Ascending aorta (tissue), 2 donors: ENCODE measurements at places on chromosomes 4 and X.

DNA sequence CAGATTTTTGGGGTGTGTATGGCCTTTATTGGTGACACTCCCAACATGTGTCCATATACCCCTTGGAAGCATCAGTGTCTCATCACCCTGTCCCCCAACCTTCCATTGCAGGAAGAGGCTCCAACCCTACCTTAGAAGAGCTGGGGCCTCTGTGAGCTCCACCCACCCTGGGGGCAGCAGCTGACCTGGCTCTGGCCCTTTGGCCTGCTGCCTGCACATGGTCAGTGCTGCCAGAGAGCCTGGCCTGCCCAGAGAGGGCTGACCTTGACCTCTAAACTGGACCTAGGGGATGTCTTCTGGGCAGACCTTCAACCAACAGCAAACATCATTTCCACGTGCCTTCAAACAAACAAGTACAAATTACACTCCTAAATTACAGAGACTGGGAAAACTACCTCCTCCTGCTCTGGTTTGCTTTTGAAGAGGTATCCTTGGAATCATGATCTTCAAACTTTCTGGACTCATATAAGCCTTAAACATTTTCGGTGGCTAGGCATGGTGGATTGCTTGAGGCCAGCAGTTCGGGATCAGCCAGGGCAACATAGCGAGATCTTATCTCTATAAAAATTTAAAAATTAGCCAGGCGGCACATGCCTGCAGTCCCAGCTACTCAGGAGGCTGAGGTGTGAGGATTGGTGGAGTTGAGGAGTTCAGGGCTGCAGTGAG is 27.3 kb upstream of the KIAA0232 start:
- DNase-seq, result no peak

DNA sequence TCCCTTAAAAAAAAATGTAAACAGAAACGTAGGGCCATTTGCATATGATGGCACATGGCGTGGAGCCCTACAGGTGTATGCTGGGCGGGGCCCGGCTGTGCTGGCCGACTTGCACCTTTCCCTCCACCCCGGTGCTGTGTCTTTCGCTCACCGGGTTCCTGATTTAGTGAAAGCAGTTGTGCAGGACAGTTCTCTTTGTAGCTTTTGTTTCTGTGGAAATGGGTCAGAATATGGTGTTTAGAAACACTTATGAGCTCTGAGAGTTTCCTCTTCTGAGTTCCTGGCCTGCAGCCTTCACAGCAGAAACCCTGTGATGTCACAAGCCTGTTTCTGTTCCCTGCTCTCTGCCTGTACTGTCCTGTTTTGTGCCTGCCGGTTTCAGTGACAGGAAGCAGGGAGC is 22.5 kb upstream of the MSANTD1 start:
- no peak for DNase-seq

GRCh38 chrX:72141372-72142004 is 9.8 kb upstream of the RTL5 start:
- DNase-seq, result no peak

GRCh38 chrX:101037231-101037630 is 14.7 kb downstream of the TRMT2B start:
- DNase-seq, result no peak

DNA sequence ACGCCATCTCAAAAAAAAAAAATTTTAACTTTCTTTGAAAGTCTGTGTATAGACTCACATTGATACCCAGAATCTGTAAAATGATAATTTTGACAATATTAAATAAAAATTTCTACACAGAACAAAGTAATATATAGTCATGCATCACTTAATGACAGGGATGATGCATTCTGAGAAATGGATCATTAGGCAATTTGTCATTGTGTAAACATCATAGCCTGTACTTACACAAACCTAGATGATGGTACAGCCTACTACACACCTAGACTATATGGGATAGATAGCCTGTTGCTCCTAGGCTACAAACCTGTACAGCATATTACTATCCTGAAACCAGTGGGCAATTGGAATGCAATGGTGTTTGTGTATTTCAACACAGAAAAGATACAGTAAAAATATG is 107.7 kb downstream of the BLTP1 start:
- no peak for DNase-seq

DNA sequence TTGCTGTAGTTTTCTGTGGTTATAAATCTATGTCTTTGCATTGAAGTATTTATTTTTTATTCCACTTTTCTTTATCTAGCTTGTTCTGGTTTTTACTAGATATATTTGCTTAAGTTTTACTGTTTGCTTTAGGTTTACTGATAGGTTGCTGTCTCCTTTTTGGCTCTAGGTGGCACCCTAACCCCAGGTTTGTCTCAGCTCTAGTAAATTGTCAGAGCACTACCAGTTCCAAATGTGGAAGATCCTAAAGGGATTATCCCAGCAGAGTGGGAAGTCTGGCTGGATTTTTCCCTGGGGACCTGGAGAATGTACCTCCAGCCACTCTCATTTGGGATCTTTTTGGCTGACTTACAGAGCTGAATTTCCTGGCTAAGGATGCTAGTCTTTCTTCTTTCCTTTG is 106.1 kb downstream of the PBDC1 start:
- no peak for DNase-seq

GRCh38 chr4:170109586-170110284 is 20.0 kb upstream of the AADAT start:
- DNase-seq, result no peak

- DNase-seq, result no peak
Observed at GRCh38 chr4:84050015-84050414, 449.1 kb downstream of the NKX6-1 start.
